Cardiac fibroblast (primary cell): ENCODE measurements at places on chromosomes 2 and 18.
A peak's percentile ranks its signal among the peaks of the same experiment; 100 is the strongest.

DNA sequence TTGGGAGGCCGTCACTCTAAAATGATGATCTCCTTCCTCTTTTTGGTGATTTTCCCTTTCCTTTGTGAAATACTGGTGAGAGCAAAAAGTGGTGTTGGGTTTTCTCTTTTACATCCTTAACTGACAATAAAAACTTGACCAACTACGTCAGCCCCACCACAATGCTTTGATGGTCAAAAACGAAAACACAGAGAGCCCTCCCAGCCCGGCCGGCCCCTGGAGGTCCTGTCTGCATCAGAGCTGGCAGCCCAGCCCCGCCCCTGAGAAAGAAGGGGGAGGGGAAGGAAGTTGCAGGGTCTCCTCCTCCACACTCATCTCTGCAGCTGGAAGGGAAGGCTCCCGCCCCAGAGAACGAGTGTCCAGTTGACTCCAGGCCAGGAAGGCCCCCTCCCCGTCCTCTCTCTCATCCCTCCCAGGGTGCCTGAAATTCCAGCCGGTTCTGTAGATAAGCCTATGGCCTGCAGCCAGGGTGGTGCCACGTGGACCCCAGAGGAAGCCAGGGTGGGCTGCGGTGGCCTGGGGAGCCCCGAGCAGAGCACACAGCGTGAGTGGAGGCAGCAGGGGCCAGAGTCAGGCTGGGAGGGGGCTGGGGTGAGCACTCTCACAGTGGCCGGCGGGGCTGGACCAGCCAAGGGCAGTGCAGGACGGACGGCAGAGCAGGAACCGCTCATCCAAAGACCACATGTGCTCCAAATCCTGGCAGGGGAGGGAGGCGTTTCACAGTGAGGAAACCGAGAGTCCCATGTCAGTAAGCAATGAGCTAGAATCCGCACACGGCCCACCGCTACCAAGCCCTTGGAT lies 19.8 kb downstream of the BIN1 start:
- DNase-seq: peak; percentile 81

DNA sequence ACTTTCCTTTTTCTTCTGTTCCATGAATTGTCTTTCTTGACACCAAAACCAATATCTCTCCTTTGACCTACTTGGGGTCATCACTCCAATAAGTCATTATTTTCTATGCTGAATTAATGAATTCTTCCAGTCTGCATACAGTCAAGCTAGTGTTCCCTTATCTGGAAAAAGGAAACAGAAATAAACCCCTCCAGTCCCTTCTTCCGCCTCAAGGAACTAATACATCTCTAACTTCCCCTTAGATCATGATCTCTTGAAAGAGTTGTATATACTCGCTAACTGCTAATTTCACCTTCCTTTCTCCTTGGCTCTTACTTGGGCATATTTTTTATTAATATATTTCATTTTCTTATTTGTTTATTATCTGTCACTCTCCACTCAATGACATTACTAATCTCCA lies 7.3 kb upstream of the ARHGAP15 start:
- DNase-seq: no peak

DNA sequence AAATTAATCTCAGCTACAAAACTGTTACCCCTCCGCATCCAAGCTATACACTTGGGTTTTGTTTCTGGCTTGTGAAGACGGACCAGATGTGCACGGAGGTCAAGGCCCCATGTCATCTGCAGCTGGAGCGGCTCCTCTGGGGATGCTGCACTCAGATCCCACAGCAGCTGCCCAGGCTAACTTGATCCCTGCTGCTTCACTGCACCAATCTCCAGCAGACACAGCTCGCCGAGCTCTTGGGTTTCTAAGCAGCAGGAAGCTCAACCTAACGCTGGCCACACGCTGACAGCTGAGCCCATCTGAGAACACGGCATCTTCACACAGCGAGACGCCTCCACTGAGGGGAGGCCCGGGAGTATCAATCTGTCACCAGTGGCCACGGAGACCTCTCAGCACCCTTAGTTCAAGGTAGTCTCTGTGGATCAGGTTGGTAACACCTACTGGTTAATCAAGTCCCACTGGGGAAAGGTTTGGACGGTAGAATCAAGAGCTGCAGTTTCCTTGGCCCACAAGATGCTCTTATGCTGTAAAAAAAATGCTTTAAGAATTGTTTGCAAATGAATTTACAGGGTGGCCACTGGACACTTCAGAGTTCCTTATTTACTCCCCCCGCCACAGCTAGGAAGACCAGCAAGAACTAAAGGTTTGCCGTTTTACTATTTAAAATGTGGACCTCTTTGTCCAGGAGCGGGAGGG lies 67.5 kb downstream of the EMILIN2 start:
- no peak for DNase-seq

- no peak for DNase-seq
These were observed 80.8 kb upstream of the CERS6 start for GRCh38 chr2:168375195-168375798.
